ENCODE measurements at places on chromosomes 7 and 10.

DNA sequence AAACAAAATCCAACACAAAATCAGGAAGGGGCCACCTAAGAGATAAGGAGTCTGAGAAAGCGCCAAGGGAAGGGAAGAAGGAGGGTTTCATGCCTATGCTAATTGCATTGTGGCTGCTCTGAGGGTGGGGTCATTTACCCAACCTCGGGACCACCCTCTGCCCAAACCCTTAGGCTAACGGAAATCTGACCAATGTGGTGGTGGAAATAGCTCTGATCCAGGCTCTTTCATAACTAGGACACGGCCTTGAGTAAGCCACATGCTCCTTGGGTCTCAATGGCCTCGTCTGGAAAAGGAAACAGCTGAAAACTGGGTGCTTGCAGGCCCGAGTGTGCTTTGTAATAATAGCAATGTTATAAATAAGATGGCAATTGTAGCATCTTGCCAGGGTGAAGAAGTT, 14.9 kb upstream of the SRGN start:
- no peak for DNase-seq

- no peak for DNase-seq
Measured at GRCh38 chr7:157568106-157568769, 231.4 kb downstream of the DNAJB6 start.

DNA sequence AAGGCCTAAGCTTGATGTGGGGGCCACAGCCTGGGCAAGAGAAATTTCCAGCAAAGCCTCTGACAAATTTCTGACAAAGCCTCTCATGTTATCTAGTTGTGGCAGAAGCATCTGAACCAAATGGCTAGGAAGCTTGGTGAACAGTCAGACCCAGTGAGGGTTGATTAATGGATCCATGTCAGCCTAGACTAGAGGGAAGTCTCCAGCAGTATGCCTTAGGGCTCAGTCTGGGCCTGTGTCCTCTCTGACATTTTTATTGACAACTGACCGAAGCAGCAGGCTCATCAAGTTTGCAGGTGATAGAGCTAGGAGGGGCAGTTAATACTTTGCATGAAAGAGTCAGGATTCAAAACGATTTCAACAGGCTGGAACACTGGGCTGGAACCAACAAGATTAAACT, 25.3 kb downstream of the HIF1AN start:
- no peak for DNase-seq

DNA sequence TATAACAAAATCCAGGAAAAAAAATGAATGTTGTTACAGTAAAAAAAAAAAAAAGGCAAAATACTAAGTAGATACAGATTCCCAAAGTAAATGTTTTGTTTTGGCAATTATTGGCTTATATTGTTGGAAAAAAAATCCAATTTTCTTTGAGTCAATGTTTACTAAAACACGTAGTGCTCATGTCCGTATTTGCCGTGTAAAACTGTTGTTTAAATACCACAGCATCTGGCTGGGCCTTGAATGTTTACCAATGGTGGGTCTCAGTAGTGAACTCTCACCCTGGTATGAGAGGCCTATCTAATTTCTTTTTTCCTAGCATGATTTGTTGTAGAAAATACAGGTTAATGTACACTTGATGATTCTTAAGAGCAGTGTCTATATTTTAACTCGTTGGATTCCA, 41.4 kb upstream of the SLC26A5 start:
- DNase-seq: no peak

DNA sequence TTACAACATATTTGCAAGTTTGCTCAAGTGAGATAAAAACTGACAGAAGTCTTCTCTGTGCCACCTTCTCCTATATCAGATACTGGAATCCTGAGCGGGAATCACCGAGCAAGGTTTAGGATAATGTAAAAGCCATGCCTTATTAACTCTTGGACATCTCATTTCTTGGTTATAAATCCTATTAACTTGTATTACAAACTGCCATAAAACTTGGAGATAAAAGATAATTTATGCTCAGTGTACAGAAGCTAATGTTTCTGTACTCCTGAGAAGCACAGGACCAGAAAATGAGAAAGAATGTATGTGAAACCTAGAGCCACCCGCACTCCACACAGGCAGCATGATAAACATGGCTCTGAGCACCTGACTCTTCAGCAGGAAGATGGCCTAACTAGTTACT, 181.2 kb upstream of the NOBOX start:
- no peak for DNase-seq

DNA sequence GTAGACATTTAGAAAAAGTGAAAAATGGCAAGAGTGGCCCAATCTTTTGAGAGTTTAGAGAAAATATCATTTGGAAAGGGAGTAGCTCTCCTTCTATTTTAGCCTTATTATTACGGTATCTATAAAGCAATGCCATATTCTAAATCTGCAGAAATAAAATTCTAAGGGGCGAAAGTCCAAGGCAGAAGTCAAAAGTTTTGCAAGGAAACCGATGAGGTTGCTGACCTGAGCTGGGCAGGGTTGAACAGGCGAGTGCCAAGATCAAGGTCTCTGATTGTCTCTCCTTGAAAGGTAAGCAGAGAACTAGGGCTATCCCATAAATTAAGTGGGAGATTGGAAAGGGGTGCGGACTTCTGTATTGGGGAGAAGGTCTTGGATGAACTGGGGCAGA, 11.7 kb downstream of the TRIM56 start:
- DNase-seq: no peak

- DNase-seq: no peak
Measured at GRCh38 chr10:100103581-100103980, 21.9 kb upstream of the CPN1 start.

- no peak for DNase-seq
Measured at GRCh38 chr7:131371411-131371810, 43.7 kb downstream of the MKLN1 start.

DNA sequence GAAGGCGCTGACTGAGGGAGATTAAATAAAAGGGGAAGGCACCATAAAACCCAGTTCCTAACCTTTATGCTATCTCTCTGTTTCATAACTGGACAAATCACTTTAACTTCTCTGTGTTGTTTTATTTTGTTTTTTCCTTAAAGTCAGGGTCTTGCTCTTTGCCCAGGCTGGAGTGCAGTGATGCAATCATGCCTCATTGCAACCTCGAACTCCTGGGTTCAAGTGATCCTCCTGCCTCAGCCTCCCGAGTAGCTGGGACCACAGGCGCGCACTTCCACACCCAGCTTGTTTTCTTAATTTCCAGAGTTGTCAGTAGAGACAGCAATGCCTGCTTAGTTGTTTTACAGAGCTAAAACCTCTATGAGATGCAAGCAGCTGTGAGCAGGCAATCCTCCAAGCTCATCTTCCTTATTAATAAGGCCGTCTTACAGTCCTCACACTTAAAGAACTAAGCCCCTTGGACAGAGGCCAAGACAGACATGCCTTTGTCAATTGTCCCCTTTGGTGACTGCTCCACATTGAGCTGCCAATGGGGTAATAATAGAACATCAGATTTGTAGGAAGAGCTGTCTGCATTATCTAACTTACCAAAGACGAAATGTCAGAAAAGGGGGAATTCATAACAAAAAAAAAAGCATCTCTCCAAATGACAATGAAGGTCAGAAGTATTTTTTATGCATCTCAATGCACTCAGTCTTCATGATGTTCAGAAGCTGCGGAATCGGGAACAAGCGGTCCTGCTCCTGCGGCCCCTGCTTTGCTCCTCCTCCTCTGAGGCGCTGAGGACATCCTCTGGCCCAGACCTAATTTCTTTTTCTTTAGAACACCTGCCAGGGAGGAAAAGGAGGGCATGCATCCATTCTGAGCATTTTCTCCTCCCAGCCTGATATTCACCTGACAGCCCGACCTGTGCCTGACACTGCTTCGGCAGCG, 62.7 kb upstream of the RNF32 start:
- no peak for DNase-seq

GRCh38 chr10:71158902-71159301, 53.5 kb upstream of the UNC5B start:
- no peak for DNase-seq

All from T-helper 9 cell (primary cell).